ENCODE measurements at places on chromosomes 4 and X.

GRCh38 chr4:119663160-119663788, 34.7 kb upstream of the PDE5A start:
- DNase-seq: no peak

GRCh38 chr4:85496933-85497332, 22.0 kb downstream of the ARHGAP24 start:
- DNase-seq: peak; percentile 73

DNA sequence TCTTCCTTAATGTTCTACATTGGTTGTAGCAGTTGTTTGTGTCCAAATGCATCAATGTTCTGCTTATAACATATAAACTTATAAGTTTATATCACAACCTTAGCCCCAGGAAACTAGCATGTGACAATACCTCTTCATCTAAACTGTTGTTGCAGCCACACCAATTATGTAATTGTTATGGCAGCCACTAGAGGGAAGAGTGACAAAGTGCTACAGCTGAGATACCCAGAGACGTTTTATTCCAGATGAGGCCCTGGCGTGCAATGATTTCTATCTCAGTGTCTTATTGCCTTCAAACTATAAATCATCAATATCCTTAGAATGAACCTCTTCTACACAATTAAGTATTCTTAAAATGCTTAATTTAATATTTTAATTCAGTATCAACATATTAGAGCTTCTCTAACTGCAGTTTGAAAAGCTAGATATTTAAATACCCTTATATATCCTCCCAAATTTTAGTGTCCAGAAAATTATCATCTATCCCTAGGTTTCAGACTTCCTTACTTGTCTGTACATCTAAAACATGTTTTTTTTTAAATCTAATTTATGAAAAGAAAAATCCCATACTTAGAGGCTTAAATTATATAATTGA, 171.6 kb downstream of the PCDH10 start:
- peak; percentile 1 for DNase-seq

DNA sequence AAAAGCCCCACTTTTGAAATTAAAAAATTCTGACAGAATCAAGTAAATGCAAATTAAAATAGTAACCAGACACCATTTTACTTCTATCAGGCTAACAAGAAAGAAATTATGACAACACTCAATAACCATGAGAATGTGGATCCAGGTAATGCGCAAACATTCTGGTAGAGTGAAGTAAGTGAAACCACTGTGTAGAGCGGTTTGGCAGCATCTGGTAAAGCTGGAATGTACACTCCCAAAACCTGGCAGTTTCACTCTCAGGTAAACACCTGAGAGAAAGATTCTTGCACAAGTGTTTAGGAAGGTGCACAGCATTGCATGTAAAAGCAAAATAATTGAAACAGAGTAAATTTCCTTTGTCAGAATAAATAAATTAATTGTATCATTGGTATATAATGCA, 81.8 kb downstream of the TRIML1 start:
- no peak for DNase-seq

DNA sequence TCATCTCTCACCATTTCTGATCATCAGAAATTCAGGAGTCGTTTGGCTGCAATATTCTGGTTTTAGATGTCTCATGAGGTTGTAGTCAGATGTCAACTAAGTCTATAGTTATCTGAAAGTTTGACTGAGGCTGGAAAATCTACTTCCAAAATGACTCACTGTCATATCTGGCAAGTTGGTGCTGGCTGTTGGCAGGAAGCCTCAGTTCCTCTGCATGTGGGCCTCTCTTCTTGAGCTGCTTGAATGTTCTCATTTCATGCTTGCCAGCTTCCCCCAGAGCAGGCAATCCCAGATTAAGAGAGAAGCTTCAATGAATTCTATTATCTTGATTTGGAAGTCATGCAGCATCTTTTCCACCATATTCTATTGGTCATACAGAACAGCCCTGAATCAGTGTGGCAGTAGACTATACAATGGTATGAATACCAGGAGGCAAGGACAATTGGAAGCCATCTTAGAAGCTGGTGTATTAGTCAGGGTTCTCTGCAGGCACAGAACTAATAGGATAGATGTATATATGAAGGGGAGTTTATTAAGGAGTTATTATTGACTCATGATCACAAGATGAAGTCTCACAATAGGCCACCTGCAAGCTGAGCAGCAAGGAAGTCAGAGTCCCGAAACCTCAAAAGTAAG, 46.8 kb upstream of the ELF2 start:
- DNase-seq: peak; percentile 64

- DNase-seq: no peak
Measured at GRCh38 chr4:89021062-89021461, 35.9 kb downstream of the FAM13A start.

DNA sequence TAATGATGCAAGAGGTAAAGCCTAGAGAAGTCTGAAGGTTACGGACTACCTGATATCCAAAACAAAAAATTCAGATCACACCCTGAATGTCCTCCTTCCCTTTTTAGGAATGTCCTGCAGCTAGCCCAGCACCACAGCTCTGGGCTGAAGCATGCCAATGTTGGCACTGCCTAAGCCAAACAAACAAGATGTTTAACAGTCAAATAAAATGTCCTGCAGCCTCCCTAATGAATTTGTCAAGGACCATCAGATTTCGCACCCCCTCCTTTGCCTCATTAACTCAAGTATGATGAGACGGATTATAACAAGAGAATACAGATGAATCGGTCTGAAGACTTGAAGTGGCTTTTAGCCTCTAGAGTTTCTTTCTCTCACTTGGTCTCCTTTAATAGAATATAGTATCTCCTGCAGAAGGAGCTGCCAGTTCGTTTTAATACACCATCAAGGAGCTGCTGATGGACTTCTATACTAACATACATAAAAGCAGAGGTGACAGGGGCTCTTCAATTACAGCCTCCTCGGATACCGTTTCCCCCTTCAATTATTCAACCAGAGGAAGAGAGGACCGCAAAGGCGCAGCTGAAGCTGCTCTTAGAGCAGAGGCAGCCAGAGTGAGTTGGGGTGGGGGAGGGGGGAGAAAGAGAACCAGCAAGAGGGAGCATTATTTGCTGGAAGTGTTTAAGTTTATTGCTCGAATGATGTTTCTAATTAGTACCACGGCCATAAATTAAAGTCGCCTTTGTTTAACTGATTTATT, 3.0 kb upstream of the MAB21L2 start:
- no peak for DNase-seq

DNA sequence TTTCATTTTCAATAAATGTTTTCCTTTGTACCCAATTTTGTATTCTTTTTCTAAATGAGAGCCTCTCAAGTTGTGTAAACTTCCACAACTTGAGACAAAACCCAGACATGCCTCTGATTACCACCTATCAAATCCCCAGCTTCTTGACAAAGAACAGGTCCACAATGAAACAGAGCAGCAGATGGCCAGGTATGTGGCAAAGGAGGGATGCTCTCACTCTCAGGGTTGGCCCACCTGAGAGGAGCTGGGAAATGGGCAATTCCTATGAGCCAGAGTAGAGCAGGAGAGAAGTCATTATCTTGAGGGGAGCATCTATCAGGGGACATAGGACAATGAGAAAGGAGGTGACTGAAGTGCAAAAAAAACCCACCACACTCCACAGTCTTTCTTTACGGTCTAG, 273.5 kb upstream of the FAM241A start:
- no peak for DNase-seq

DNA sequence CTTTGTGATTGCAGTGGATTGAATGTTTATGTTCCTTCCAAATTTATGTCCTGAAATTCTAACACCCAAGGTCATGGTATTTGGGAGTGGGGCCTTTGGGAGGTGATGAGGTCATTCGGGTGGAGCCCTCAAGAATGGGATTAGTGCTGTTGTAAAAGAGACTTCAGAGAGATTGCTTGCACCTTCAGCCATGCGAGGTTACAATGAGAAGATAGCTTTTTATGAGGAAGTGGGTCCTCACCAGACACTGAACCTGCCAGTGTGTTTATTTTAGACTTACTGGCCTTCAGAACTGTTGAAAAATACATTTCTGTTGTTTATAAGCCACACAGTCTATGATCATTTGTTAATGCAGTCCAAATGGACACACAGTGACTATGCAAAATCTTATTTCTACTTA, 161.0 kb upstream of the GPRIN3 start:
- DNase-seq: no peak

DNA sequence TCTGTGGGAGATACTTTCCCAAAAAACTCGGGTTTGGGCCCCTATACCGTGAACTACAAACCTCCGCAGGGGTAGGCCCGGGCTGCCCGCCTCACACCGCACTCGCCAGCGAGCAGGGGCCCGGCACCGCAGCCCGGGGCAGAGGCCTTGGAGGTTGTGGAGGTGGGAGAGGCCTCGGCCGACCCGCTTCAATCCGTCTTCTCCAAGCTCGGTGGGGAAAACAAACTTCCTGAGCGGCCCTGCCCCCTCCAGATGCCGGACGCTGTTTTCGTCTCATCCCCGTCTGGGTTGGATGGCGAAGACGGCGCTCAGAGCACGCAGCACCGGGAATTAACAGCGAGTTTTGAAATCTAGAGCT, 442 bp upstream of the MCUB start:
- DNase-seq: no peak

DNA sequence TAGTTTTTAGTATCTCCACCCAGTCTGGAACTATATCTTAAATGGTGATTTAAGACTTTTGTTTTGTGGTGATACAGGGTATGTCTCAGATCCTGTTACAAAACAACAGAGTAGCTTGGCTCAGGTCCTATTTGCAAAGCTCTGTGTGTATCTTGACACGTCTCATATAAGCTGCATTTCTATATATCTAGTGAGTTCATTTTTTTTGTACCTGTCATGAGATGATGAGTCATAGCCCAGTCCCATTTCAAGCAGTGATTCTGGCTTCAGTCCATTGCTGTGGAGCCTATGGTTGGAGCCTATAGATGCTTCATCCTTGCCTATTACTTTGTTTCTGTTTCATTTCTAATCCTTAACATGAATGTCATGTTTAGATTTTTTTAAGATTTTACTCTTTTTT, 23.0 kb downstream of the GRXCR1 start:
- no peak for DNase-seq

- no peak for DNase-seq
Measured at GRCh38 chrX:9298221-9298620, 166.6 kb upstream of the TBL1X start.

DNA sequence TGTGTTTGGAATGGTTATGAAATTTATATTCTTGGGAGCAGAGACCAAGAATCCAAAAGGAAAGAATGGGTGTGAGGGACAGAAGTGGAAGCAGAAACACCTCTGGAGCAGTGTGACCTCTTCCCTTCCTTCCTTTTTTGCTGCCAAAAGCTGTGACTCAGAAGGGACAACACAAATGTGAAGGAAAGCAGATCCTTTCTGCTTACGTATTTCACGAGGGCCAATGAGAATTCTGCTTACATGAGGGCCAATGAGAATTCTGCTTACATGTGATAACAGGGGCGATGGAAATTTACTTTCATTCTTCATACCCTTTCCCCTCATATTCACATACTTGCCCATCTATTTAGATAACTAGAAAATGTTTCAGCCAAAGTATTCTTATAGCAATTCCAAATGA, 404.6 kb downstream of the PRDM5 start:
- peak; percentile 40 for DNase-seq

- DNase-seq: no peak
Measured at GRCh38 chrX:97867266-97867665, 983.6 kb downstream of the RPA4 start.

All from fibroblast of the conjunctiva (primary cell).